IPS-NIHi11 (cell line): ENCODE measurements at places on chromosomes 6 and 20.

DNA sequence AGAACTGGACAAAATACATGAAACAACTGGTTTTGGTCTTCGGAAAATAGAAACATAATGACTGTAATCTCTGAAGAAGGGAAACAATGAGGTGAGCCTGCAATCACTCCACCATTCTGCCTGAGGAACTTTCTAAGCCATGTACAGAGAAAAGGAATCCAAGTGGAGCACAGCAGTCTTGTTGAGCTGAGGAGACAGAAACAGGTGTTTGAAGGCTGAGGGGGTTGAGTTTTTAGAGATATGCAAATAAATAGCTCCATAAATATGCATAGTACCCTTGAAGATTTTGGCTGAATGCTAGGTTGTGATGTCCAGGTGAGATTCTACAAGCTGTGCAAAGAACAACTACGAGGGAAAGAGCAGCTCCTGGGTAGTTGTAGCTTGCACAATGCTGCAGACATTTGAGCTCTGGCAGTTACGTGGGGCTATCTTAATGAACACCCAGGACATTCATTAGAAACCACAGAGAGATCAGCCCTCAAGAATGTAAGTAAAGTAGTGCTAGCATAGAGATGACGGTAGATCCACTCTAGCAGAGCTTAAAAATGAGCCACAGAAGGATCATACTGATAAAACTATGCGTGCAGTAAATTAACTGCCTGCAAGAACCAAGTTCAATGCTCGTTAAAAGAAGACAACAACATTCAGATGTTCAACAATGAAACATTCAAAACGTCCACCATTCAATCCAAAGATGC lies 24.3 kb downstream of the TUBB2B start:
- no peak for DNase-seq

DNA sequence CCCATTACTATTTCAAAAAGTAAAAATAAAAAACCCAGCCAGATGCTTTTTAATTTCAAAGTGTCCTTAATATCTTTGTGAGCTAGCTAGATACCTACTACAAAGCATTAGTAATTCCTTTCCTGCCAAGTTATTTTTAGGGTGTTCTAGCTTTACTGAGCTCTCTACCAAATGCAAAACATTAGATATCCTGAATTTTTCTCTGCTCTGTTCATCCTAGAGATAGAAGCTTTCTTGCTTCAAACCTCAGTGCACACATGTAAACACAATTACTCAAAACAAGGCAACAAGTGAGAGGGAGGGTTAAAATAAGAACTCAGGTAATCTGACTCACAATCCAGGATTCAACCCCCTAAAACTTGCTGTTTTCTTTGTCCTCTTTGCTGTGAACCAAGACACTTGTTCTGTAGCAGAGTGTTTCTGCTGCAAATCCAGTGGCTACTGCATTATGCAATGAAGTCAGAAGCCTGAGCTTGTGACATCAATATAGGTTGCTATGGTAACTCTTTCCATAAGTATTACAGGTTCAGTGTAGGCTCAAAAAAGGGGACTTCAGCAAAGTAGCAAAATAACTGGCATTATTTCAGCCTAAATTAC lies 72.6 kb upstream of the STXBP5 start:
- DNase-seq: no peak

- DNase-seq: no peak
Observed at GRCh38 chr6:33458676-33459075, 4.3 kb downstream of the ZBTB9 start.

DNA sequence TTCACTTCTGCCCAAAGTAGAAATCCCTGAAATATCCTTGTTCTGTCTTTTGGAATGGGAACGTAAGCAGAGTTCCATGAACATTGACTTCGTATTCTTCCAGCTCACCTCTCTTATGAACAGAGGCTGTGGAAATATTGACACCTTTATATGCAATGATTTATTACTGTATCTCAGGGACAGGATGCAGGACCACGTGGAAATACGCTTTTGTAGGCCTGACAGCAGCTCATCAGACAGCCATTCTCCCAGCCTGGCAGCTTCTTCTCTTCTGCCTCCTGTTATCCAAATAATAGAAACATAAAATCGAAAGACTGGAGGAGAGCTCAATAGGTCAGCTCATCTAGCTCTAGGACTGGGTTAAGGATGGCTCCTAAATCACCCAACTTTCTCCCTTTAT lies 106.2 kb upstream of the DTNBP1 start:
- DNase-seq: no peak

DNA sequence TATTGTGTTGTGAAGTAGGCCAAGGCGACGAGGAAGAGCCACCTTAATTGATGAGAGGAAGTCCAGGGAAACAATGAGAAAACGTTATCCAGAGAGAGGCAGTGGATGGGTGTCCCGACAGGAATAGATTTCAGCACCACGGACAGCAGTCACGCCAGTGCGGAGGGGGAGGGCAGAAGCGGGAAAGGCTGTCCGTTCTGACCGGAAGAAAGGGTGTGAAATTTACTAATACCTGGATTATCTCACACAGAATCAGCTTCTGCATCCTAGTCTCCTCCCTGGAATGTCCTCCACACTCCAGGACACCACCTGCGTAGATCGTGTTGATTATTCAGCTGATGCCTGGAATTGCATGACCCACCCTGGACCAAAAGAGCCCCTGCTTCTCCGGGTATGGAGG lies 7.4 kb upstream of the BPIFA3 start:
- peak; percentile 89 for DNase-seq

DNA sequence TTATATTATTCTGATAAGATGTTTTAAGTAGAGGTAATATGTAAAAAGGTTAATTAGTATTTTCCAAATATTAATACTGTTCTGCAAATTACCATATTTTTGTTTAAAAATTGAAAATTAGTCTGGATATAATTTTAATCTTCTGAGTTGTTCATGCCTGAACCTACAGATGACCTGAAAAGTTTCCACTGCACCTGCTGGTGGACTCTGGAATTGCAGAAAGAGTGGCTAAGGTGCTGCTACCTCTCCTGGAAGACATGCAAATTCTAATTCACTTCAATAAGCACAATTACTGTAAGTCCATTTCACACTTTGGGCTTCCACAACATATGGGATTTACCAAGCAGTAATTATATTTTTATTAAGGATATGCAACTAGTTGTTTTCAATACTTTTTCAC lies 77.7 kb upstream of the OLIG3 start:
- peak; percentile 54 for DNase-seq

- DNase-seq: no peak
Observed at GRCh38 chr6:96939007-96939805, 14.7 kb downstream of the KLHL32 start.
